C1 segment of cervical spinal cord (tissue), 14 donors: ENCODE measurements at places on chromosomes 5 and 9.

DNA sequence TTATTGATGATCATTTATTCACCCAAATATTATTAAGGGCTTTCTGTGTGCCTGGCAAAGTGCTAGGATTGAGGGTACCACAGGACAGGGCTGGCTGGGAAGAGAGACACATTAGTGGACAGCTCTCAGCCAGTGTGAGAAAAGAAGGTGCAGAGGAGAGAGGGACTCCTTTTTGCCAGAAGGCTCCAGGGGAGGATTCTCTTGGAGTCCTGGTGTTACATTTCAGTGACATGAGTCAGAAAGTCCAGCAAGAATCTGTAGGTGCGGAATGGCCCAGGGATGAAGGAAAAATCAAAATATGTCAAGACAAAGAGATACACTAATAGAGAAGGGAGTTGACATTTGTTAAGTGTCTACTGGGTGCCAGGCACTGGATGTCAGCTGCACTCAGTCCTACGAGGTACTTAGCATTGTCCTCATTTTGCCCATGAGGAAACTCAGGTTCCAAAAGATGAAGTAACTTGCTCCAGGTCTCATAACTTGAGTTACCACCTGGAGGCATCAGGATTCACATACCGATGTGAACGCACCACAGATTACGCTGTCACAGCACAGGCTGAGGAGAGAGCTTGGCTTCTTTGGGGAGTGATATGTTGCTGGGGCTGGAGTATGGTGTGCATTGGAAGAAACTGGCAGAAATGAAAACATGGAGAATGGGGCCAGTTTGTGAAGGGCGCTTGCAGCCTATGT is 60.5 kb downstream of the RASGRF2 start:
- no peak for DNase-seq

DNA sequence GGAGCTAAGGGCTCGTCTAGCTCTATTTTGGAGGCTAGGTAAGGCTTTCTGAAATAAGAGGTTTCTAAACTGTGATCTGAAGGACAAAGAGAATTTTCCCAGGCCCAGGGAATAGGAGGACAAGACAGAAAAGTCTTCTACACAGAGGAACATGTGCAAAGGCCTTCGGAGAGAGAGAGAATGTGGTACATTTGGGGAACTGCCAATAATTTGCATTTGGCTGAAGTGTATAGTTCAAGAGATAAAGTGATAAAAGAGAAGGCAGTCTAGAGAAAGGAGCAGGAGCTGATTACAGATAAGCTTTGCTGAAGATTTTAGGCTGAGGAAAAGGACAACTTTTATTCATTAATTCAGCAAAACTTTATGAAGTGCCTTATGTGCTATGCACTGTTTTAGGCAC is 214.4 kb upstream of the ELL2 start:
- DNase-seq, result no peak

- DNase-seq, result no peak
Observed at GRCh38 chr5:32320576-32320975, 7.8 kb upstream of the MTMR12 start.

DNA sequence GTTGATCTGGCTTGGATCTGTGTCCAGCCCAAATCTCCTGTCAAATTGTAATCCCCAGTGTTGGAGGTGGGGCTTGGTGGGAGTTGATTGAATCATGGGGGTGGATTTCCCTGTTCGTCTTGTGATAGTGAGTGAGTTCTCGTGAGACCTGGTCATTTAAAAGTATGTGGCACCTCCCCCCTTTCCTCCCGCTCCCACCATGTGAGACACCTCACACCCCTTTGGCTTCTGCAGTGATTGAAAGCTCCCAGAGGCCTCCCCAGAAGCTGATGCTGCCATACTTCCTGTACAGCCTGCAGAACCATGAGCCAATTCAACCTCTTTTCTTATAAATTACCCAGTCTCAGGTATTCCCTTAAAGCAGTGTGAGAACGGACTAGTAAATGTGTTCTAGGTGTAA is 117.3 kb upstream of the PTCH1 start:
- DNase-seq, result no peak

GRCh38 chr5:40385544-40385943 is 294.2 kb upstream of the PTGER4 start:
- DNase-seq, result no peak

DNA sequence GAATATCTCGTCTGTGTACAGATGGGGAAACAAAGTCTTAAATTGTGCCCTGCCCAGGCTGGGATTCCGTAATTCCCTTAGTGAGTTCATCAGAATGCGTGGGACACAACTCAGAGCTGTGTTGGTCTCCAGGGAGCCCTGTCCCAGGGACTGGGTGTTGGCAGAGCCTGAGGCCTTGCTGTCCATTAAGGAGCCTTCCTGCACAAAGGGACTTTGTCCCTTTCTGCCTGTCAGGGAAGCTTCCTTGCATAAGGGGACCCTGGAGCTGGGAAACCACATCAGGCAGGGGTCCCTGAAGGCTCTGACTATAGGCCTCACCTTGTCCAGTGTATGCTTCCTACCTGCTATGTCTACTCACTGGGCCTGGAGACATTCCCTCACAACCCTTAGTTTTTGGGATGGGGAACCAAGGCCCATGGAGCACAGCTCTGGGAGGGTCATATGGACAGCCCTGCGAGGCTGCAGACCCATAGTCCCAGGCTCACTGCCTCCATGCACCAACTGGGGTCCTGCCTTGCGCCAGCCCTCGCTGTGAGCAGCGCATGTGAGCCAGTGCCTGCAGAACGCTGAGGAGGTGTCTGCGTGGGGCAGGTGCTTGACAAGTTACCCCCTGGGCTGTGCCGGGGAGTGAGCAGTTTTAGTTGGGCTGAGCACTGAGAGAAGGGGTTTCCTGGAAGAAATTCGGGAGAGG is 1.6 kb downstream of the CARD19 start:
- DNase-seq, result no peak

GRCh38 chr9:5698810-5699556 is 70.1 kb downstream of the RIC1 start:
- DNase-seq, result no peak

DNA sequence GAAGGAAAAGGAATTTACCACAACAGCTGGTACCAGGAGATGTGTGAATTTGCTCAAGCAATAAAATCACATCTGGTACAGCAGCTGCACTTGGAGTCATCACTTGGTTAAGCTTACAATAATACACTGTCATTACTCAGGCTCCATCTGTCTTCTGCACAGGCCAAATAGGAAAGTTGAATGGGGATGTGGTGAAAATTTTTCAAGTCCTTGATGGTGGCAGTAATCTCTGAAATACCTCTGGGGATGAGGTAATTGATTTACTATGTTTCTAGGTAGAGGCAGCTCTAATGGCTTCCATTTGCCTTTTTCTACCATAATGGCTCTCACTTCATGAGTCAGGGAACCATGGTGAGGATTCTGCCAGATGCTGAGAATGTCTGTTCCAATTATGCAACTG is 206.8 kb upstream of the ATP10B start:
- DNase-seq, result no peak

- DNase-seq, result no peak
Observed at GRCh38 chr9:89608641-89609335, 4.0 kb downstream of the GADD45G start.

DNA sequence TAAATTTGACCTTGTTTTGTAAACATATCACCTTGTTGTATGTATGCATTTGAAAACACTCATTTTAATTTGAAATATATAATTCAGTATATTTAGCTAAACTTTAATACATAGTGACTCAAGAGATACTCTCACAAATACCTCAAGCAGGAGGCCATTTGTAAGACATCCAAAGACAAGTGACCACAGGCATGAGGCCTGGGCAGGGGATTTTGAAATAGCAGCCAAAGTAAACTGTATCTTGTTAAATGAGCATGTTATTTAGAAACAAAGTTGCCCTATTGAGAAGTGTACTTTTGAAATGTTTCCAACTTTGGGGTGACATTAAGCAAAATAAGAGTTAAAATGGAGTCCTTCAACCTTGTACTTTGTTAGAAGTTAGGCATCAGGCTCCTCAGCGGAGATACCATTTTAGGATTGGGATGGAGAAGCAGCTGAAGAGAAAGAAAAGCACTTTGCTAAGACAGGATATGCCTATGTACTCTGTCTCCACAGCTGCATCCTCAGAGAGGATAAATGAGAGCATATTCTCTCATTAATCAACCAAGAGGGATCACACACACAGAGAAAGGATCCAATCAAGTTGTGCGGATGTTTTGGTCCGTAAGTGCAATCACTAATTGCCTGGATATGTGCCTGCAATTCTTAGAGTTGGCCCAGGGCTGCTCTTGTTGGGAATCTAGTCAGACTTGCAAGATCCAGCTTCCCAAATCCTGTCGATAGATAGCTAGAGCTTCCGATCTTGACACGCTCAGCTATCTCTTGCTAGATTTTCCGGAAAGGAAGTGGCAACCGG is 157.5 kb upstream of the HAPLN1 start:
- no peak for DNase-seq

GRCh38 chr5:18497089-18497488 is 862.8 kb downstream of the TAF11L14 start:
- no peak for DNase-seq

GRCh38 chr5:131481569-131481968 is 153.5 kb downstream of the RAPGEF6 start:
- no peak for DNase-seq

DNA sequence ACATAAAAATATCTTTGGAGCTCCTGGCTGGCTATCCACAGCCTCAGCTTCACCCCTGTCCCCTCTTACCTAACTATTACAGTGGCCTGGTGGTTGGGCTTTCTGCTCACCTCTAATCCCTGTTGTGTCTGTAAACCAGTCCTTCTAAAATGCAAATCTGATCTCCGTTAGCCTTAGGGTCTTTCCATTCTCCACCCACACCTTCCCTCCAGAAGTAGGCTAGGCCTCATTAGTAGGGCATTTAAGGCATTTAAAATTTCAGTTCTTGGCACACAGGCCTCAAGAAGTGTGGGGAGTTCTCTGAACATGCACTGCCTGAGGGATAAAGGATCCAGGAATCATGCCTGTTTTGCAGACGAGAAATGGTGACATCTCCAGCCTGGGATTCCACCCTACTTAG is 26.4 kb upstream of the STC2 start:
- no peak for DNase-seq

GRCh38 chr5:19462019-19462418 is 526.0 kb downstream of the CDH18 start:
- DNase-seq, result no peak

GRCh38 chr5:10853154-10853553 is 92.1 kb upstream of the DAP start:
- no peak for DNase-seq

- no peak for DNase-seq
Observed at GRCh38 chr5:119578937-119579336, 50.4 kb upstream of the FAM170A start.

DNA sequence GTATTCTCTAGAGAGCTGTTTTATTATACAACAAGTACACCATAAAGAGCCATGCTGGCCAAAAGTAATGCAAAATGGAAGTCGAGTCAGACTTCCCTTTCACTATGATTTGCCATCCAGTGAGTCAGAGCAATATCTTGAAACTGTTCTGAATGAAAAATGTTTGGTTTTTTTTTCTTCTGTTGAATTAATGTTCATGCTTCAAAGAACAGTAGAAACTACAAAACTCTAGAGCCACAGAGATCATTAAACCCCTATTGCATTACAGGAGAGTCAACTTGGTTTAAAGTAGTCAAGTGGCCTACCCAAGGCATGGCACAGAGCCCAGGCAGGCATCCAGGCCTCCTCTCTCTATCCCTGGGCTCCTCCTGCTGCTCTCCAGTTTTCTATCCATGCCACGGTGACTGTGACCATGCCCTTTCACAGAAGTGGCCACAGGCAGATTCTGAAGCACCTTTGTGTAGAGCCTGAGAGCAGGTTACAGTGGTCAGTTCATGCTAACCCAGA is 358.9 kb downstream of the DEPDC1B start:
- no peak for DNase-seq
